ENCODE measurements at places on chromosomes 11 and 22. TPM values are rescaled to one million over a fixed set of nuclear protein-coding genes. Genes with fewer than 3 reads are reported as not detected.

Gene NXPE2
- total RNA-seq, result not detected

Gene UBQLN3
- total RNA-seq, result not detected

Gene FGF19
- total RNA-seq, result not detected

Gene OR4A47
- total RNA-seq, result not detected

Gene SMPD1
- 70.1 TPM for total RNA-seq

Gene FOLR3
- 4.3 TPM for total RNA-seq

Gene OR51I1
- total RNA-seq, result not detected

Gene SEC14L2
- 54.6 TPM for total RNA-seq

Gene ELFN2
- total RNA-seq, result 0.89 TPM

Gene OR4D10
- total RNA-seq, result not detected

Data from GM23248 (cell line).